ENCODE measurements at places on chromosomes 11 and 22.

- DNase-seq: no peak
Measured at GRCh38 chr11:96055706-96056387, 131.9 kb upstream of the MTMR2 start.

DNA sequence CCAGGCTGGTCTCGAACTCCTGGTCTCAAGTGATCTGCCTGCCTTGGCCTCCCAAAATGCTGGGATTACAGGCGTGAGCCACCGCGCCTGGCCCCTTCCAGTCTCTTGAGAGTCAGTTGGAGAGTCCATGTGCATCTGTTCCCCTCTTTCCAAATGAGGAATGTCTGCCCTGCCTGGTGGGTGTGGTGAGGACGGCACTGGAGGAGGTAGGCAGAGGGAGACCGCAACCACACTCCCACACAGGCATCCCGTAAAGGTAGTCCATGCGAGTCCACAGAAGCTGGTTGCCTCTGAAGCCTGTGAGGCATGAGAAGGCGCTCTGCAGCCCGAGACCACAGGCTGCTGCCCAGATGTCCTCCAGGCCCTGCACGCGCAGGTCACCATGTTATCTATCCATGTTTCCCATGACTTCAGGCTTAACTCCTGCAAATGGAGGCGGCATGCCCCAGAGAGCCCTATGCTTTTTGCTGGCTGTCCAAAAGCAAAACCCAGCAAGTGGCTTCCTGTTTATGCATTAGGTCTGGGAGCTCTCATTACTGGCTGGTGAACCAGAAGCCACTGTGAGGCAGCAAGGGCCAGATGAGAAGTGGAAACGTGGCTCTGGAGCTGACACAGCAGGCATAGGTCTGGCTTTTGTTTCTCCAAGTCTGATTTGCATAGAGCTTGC, 43.4 kb downstream of the GRIK4 start:
- DNase-seq: no peak

- DNase-seq: no peak
Measured at GRCh38 chr22:24290459-24290858, 19.8 kb downstream of the SPECC1L start.

GRCh38 chr22:41681616-41682015, 7.1 kb downstream of the SNU13 start:
- no peak for DNase-seq

GRCh38 chr22:38841211-38841610, 2.6 kb downstream of the NPTXR start:
- no peak for DNase-seq

- DNase-seq: no peak
Measured at GRCh38 chr11:76197332-76197731, 9.0 kb downstream of the WNT11 start.

DNA sequence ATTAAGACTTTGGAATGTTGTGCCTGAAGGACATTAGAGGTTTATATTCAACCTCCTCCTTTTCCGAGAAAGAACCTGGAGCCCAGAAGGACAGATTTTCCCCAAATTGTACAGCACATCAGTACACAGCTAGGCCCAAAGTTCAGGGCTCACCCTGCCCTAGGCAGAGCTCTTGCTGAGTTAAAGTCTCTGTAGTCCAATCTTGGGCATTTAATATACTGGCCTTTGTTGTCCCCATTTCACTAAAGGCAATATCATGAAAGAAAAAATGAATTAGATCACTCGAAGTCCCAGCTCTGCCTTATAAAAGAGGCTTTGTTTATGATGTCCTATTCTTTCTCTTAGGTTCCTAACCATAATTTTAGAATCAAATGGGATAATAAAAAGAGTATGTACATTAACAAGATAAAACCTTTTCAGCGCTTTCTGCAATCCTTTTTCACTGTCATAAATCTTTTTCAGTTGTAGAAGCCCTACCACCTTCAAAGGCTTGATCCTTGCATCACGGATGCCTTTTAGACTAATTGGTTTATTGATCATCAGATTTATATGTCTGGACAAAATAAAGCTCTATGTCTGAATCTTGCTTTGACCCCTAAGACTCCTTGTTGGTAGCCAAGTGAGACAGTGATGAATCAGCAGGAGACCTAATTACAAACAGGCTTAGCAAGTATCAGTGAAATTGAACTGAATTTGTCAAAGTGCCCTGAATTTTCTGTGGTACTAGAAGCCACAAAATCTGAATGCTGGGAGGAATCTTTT, 39.8 kb downstream of the RELT start:
- no peak for DNase-seq

DNA sequence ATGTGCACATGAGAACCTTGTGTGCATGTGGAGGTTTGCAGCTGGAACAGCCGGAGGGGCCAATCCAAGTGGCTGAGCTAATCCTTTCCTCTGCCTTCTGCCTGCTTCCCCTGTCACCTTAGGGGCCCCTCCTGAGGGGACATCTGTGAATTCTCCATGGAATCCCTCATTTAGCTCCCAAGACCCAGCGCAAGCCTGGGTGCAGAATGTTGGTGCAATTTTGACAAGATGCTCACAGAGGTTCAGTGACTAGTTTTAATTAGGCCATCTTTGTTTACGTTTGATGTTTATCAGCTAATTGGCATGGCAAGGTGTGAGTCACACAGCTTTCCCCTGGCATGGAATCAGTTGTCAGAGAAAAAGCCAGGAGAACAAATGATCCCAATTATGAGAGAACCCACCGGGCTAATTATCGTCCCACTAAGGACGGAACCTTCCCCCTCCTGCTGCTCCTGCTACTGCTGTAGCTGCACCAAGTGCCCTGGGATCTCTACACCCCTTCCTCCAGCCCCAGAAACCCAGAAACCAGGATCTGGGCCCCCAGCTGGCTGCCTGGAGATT, 63.6 kb upstream of the PAX6 start:
- DNase-seq: no peak

DNA sequence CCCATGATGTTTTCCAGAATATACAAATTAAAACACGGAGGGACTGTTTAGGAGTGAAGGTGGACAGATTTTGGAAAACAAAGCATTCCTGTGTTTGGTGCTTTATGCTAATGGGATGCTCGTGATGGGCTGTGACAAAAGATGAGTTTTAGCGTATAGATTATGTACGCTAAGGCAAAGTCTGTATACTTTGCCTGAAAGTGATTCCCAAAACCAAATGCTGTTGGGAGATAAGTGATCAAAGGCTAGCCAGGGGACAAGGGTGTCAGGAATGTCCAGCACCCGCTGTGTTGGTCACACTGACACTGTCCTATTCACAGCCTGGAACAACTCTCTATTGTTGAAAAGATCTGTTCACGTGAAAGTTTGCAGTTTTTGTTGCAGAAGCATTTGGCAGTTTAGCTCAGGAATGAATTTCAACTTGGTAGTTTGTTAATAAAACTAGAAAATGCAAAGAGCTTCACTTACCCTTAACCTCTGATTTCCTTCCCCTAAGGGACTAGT, 1.5 kb downstream of the JAM3 start:
- no peak for DNase-seq

- no peak for DNase-seq
Measured at GRCh38 chr11:92556431-92556830, 331.8 kb downstream of the FAT3 start.

GRCh38 chr11:27721264-27722116, 21.2 kb upstream of the BDNF start:
- DNase-seq: no peak

- DNase-seq: no peak
Measured at GRCh38 chr11:1459764-1460395, 26.7 kb downstream of the MOB2 start.

DNA sequence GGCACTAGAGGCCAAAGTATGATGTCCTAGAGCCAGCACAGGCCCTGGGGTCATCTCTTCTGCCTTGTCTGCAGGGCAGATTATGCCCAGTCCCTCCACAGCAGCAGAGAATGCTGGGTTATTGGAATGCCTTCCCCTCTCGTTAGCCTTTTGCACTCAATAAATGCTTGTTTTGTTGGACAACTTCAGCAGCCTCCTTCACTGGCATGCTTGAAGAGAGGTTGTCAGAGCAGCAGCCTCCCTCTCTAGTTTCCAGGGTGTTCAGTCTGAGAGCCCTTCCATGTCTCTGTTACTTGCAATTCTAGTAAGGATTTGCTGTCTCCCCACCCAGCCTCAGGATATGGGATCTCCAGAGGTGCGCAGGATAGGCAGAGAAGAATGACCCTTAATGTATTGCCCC, 82.9 kb downstream of the PKNOX2 start:
- no peak for DNase-seq
